ENCODE measurements at places on chromosomes 5 and 9.
A peak's percentile ranks its signal among the peaks of the same experiment; 100 is the strongest.

GRCh38 chr5:134090522-134090921 is 24.0 kb upstream of the TCF7 start:
- no peak for DNase-seq

GRCh38 chr5:102753889-102754766 is 977 bp upstream of the PAM start:
- DNase-seq: no peak

DNA sequence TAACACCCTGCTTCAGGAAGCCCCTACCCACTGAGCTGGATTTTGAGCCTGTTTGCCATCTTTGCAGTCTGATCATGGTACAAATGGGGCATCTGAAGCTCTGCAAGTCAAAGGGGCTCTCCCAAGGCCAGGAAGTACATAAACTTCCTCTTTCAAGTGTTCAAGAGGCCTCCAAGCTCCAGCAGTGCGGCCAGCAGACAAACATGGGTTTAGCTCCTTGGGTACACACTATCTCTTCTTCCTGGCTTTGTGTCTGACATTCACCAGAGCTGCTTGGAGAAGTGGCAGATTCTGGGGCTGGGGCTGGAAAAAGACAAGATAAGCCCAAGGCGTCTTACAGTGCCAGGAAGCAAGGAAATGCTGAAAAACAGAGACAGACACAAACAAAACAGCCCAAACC is 34.1 kb downstream of the LAMC3 start:
- no peak for DNase-seq

- DNase-seq: peak; percentile 61
Measured at GRCh38 chr9:81394881-81395675, 294.3 kb downstream of the TLE1 start.

DNA sequence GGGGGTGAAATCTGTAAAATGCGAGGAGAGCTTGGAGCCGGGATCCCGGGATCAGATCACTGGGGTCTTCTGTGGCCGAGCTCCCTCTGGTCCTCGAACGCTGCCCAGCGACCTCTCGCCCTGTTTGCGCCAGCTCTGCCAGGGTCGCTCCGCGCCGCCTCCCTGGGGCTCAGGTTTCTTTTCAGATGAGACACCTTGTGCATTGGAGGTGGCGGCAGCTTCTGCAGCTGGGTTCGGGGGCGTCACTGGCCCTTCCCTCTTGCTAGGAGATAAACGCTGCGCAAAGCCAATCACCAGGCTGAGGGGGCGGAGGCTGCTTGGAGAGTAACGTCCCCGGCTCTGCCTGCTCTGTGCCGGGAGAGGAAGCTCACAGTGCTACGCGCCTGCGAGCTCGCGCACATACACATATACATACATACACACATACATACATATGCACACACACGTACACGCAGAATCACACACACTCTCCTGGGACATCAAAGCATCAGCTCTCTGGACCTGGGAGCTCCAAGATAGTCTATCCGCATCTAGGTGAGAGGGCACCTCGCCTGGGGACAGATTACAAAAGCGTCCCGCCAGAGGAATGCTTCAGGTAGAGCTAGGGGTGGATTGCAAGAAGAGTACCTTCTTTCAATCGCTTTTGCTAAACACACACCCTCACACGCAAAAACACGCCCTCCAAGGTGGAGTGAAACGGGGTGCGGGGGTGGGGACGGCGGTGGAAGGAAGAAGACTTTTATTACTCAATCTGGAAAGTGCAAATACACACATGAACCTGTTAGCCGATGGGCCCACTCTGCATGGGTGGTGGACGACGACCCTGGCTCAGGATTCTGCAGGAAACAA is at the start of gene ST8SIA4:
ST8SIA4 (minus strand) TSS at position 244 of the 849 bp plus-strand sequence. CDS start 327 bp downstream, outside the sequence.
- DNase-seq: peak; percentile 67

DNA sequence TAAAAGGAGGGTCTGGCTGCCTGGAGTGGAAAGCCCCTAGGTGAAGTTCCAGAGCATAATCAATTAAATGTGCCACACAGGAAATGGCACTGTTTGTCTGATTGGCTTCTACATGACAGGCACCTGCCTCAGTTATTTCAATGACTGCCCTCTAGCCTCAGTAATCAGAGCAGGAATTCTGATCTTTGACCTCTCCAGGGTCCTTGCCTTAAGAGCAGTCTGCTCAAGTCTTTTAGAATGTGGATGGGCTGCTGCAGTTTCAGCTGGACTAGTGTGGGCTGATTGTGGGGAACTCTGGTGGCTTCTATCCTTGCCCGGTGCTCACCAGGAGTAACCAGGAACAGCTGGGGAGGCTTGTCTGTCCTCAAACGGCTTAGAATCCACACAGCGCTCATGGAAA is 98.9 kb downstream of the LIX1 start:
- no peak for DNase-seq

- DNase-seq: no peak
Measured at GRCh38 chr9:72149231-72149975, at the start of gene GDA. TSS of gene GDA (plus strand) at chr9:72149440. CDS start at chr9:72149560, 120 bp downstream.

DNA sequence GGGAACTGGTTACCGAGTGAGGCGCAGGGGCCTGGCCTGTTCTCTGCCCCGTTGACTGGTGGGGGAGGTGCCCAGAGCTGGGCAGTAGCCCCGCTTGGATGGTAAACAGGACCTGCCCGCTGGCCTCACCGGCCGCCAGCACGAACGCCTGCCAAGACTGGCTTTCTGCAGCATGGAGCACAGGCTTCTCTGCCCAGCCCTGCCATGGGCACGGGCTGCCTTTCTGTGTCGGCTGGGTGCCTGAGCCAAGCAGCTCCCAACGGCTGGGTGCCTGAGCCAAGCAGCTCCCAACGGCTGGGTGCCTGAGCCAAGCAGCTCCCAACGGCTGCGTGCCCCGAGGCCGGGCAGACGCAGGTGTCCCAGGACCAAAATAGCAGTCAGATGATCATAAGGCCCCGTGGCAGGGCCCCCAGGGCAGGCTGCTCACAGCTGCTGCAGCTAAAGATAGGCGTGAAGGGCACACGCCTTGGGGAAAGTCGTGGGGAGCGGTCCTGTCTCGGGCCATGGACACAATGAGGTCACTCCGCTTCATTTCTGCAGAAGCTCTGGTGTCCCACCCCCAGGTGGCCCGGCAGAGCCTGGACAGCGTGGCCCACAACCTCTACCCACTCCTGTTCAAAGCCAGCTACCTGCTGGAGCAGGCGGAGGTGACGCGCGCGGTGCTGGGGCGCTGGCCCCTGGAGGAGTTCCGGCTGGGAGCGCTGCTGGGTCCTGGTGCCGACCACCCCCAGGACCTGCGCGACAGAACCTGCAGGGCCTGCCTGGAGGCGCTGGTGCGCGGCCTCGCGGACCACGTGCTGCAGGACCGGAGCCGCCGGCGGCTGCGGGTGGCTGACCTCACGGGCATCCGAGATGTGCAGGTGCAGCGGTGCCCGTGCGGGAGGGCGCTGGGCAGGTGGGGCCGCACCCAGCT is at the start of gene LRRC14B:
LRRC14B (plus strand) TSS at position 460 of the 913 bp plus-strand sequence; CDS start at position 504, 44 bp downstream.
- DNase-seq: no peak

DNA sequence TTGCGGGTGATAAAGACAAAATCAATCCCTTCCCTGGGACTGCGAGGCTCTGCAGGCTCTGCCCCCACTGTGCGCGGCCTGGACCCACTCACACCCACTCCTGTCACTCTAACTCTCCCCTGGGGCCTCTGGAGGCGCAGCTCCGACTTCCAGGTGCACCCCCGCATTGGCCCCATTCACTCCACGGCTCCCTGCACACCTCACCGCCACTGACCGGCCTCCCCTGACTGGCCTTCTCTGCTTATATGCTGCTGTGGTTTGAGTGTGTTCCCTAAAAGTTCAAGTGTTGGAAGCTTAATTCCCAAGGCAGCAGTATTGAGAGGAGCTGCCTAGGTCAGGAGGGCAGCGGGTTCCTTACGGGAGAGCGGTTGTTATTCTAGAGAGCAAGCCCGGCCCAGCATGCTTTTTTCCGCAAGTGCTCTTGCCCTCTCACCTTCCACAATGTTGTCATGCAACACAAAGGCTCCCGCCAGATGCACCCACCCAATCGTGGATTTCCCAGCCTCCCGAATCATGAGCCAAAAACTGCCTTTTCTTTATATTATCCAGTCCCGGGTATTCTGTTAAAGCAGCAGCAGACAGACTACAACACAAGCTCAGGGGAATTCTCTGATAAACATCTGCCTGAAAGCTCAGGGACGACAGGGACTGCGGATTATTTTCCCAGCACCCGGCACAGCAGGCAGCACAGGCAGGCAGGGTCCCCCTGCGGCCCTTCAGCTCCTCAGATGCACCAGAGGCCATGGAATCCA is 73.5 kb upstream of the LRRTM2 start:
- DNase-seq: no peak

GRCh38 chr9:133709015-133709611 is 29.0 kb downstream of the SARDH start:
- no peak for DNase-seq

DNA sequence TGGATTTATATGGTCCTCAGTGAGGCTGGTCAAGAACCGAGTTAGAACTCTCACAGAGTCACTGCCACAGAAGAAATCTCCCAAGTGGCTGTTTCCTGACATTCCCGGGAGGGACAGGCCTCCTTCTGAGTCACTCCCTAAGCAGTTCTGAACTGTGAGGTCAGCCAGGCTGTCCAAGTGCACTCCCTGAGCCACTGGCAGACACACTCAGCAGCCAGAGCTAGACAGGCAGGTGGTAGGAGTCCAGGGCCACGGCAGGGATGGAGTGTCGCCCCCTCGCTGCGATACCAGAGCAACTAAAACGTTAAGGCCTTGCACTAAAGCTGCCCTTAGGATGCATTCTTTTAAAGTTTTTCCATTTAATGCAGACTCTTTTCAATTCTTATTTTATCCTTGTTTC is 3.4 kb downstream of the IL4 start:
- DNase-seq: no peak

- no peak for DNase-seq
Measured at GRCh38 chr5:39624268-39624886, 199.6 kb upstream of the DAB2 start.

DNA sequence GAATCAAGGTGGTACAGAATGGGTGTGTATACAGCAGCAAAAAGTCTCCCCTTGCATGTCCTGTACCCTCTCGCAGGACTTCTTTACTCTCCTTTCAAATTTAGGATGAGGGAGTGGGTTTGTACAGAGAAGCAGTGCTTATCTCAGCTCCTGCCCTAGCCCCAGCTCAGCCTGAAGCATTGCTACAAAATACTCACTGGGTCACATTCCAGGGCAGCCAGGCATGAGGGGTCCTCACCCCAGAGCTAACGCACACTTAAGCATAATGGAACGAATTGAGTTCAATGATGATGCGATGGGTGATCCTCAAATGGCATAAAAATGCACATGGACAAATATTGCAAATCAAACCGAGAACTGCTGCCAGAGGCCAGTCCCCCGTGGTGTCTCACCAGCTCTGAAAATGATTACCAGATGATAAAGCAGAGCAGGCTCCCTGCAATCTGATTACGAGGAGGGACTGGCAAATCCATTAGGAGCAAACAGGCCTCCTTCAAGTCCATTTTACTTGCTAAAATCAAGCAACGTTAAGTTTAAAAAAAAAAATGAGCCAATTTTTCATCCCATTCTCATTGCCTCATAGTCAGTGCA is 231.6 kb upstream of the TAS2R1 start:
- DNase-seq: no peak

- no peak for DNase-seq
Measured at GRCh38 chr9:79301085-79301484, 270.7 kb upstream of the TLE4 start.

DNA sequence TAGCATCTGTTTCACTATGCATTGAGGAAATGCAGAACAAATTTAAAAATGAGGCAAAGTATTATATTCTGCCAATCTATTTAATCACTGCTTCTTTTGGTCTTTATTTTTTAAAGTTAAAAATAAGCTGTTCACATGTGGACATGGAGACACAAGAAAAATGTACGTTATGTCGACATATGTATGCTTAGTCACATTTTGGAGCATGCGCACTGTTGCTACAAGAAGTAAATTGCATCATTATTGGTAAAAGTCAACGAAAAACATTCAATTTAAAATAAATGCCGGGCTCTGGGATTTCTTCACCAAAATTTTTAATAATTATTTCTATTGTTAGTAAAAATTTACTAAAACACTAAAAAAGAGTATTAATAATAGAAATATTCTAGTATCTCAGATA is 876.3 kb upstream of the CTNND2 start:
- no peak for DNase-seq

GRCh38 chr5:178108446-178108845 is 4.9 kb upstream of the N4BP3 start:
- no peak for DNase-seq

GRCh38 chr9:129702589-129703520 is 37.4 kb downstream of the PRRX2 start:
- no peak for DNase-seq

- DNase-seq: no peak
Measured at GRCh38 chr5:159316519-159317383, 13.5 kb downstream of the IL12B start.

DNA sequence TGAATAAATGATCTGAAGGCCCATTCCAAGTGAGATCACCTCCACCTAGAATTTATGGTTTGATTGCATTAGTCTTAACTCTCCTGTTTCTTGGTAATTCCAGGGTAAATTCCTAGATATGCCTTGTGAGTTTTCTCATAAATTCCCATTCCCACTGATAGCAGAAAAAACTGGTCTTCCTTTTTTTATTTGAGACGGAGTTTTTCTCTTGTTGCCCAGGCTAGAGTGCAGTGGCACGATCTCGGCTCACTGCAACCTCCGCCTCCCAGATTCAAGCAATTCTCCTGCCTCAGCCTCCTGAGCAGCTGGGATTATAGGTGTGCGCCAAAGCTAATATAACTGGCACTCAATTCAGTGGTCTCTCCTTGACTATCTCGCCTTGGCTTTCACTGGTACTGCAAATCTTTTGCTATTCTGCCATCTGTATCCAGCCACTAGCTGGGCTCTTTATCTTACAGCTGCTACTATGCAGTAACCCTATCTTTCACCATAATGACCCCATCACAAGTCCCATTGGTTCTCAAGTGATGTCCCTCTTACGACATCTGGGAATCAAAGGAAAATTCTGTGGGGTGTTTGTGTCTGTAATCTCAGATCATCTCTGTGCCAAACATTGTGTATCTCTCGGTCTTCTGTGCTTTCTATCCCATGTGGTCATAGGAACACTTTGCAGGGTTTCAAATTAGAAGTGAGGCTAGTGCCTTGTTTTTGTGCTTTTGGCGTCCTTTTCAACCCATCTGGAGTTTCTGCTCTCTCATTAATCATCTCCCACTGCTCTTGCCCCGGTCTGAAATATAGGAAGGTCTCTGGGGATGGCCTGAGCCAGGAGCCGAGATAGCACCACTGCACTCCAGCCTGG is 14.4 kb downstream of the HNRNPK start:
- no peak for DNase-seq

DNA sequence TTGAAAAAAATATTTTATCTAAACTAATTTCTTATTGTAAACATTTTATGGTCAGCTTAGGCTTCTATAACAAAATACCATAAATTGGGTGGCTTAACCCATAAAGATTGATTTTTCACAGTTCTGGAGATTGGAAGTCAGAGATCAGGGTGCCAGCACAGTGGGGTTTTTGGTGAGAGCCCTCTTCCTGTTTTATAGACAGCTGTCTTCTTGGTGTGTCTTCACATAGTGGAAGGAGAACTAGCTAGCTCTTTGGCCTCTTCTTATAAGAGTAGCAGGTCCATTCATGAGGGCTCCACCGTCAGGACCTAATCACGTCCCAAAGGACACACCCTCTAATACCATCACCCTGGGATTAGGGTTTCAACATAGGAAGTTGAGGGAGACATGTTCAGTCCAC is 26.6 kb downstream of the OTULINL start:
- no peak for DNase-seq

Data from DMS153 (cell line).